Endodermal cell (in vitro differentiated cells): ENCODE measurements at places on chromosomes 6 and 20. TPM values are rescaled to one million over a fixed set of nuclear protein-coding genes. Genes with fewer than 3 reads are reported as not detected.

DNA sequence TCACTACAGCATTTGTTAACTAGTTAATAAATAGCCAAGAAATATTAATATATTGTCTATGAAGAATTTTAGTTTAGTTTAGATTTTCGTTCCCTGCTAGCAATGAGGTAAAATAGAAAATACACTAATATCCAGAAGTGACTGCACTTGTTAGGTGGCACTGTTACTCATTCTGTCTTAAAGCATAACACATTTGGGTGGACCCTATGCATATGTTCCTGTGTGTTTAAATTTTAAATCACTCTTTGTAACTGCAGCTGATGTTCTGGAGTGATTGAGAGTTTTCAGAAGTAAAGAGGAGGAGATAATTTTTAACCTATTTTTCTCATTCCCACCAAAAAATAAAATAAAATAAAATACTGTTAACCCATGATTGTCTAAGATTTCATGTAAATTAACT lies 73.9 kb upstream of the SOX4 start:
- no peak for DNase-seq

DNA sequence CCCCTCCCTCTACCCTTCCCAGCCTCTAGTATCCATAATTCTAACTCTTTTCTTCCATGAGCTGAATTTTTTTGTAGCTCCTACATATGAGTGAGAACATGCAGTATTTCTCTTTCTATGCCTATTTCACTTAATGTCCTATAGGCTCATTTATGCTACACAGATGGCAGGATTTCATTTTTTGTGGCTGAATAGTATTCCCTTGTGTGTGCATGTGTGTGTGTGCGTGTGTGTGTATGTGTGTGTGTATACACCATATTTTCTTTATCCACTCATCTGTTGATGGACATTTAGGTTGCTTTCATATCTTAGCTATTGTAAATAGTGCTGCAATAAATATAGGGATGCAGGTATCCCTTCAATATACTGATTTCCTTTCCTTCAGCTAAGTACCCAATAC lies 101.0 kb downstream of the ADAT2 start:
- no peak for DNase-seq

- DNase-seq, result peak; percentile 56
Measured at GRCh38 chr6:75493400-75494064, at the start of gene FILIP1. TSS of gene FILIP1 (minus strand) at chr6:75493800. CDS start at chr6:75414972, 78,828 bp downstream.

- DNase-seq, result no peak
Measured at GRCh38 chr6:41690541-41691330, 44.7 kb downstream of the TFEB start.

The TNXB gene
- 3.8 and 4.0 TPM in 2 replicates for total RNA-seq

The GSTA4 gene
- 21.6 and 22.0 TPM in 2 replicates for total RNA-seq

The SCGN gene
- total RNA-seq, result not detected in 2 replicates

- no peak for DNase-seq
Measured at GRCh38 chr20:47278907-47279348, 77.6 kb downstream of the ZMYND8 start.
